ENCODE measurements at places on chromosomes 1 and 21. TPM values are rescaled to one million over a fixed set of nuclear protein-coding genes. Genes with fewer than 3 reads are reported as not detected.

GRCh38 chr1:21314743-21315396 is 24.6 kb upstream of the ECE1 start:
- DNase-seq = no peak

DNA sequence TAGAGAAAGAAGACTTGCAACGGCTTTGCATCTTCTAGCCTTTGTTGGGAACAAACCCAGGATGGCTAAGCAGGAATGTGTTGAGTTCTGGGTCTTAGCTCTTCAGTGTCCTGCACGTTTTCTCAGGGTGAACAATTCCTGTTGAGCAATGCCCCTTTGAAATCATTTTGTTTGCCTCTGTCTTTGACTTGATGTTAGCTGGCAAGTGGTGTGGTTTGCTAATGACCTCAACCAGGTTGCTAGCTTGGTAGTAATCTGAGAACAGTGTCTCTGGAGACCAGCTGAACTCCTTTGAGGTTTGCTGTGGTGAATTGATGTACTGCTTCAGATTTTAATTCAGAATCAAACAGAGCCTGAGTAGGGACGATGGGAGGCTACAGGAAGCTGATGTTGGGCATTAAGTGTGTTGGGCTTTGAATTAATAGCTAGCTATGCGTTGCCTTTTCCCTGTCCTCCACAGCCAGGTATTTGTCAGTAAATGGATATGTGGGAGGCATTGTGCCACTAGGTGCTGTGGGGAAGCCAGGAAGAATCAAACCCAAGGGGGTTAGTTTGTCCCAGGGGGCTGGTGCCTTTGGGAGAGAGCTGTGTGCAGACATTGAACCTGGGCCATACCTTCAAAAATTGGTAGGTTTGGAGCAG is 23.3 kb upstream of the SRSF10 start:
- DNase-seq = no peak

- DNase-seq = no peak
Measured at GRCh38 chr1:94522304-94522703, 19.3 kb downstream of the F3 start.

GRCh38 chr1:26471498-26472319 is 531 bp upstream of the HMGN2 start:
- peak; percentile 86 for DNase-seq

DNA sequence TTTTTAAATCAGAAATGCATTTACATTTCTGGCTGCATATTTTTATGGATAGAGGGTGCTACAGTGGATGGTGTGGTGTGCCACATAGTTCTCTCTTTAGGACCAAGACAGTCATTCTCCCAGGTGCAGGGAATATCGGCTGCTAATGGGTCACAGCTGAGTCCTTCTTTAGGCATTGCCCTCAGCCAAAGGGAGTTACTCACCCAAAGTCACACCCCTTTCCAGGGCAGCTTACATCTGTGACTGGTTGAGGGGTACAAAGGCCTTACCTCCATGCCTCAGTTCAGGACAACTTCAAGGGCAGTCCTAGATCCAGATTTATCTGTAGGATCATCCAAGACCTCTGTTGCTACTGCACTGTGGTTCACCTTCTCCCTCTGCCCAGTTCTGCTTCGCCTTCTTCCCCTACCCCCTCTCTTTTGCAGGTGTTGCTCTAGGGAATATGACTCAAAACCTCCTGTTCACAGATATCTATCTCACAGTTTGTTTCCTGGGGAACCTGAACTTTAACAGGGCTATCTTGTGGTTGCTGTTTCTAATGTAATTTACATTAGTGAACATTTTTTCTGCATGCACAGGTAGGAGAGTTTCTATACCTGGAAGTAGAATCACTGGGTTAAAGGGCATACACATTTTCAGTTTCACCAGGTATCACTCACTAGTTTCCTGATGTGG is 413.9 kb downstream of the RPS6KC1 start:
- DNase-seq = no peak

DNA sequence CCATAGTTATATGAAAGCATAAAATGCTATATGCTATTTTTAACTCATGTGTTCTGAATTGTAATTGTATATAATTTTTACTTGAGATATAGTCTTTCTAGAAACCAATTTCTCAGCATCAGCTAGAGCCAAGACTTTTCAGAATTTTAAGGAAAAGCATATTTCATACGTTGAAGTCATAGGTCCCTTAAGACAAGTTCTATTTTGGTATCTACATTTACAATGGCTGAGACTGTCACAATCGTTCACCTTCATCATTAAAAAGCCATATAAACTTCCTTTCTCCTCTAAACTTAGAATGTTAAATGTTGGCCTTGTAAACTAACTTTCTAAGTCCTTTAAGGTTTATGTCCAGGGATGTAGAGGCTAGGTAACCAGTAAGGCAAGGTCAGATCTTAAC is 104.1 kb downstream of the LRRC40 start:
- no peak for DNase-seq

DNA sequence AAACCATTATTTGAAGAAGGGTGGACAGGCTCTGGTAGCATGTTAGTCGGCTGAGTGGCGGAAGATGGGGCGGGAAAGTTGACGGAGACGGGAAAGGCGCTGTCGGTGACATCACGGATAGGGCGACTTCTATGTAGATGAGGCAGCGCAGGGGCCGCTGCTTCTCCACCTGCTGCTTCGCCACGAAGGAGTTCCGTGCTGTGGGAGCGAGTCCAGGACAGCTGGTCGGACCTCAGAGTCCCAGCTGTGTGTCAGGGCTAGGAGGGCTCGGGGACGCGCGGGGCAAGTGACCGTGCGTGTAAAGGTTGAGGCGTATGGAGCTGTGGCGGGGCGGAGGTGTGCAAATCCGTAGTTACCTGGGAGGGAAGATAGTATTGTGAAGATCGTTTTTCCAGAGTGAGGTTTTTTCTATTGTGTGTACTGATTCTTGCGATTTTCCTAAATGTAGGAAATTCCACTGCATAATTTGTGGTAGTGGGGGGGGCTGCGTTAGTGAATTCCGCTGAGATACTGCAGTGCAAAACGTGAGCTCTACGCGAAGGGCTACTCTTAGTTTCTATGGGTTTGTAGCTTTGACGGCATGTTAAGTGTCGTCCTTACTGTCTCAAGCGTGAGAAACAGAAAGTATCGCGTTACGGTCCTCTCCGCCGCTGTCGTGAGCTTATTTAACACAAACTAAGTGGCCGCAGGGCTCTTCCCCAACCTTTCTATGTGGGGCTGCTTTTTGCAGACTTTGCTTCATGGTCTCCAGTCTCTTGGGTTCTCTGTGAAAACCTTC is 111.2 kb upstream of the NBPF11 start:
- peak; percentile 85 for DNase-seq

- no peak for DNase-seq
Measured at GRCh38 chr1:29690156-29690555, 453.8 kb downstream of the PTPRU start.

DNA sequence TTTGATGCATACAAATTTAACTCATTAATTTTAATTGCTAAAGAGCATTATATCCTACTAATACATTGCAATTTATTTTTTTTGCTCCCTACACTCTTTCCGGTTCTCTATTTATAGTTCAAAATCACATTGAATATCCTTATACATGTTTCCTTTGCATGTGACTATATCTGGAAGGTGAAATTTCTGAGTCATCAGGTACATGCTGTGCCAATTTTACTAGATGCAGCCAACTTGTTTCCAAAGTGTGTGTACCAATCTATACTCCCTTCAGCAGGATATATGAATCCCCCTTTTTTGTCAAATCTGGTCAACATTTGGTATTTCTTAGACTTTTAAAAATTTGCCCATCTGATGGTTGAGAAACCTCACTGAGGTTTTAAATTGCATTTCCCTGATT is 602.9 kb upstream of the CAMK1G start:
- DNase-seq = no peak

DNA sequence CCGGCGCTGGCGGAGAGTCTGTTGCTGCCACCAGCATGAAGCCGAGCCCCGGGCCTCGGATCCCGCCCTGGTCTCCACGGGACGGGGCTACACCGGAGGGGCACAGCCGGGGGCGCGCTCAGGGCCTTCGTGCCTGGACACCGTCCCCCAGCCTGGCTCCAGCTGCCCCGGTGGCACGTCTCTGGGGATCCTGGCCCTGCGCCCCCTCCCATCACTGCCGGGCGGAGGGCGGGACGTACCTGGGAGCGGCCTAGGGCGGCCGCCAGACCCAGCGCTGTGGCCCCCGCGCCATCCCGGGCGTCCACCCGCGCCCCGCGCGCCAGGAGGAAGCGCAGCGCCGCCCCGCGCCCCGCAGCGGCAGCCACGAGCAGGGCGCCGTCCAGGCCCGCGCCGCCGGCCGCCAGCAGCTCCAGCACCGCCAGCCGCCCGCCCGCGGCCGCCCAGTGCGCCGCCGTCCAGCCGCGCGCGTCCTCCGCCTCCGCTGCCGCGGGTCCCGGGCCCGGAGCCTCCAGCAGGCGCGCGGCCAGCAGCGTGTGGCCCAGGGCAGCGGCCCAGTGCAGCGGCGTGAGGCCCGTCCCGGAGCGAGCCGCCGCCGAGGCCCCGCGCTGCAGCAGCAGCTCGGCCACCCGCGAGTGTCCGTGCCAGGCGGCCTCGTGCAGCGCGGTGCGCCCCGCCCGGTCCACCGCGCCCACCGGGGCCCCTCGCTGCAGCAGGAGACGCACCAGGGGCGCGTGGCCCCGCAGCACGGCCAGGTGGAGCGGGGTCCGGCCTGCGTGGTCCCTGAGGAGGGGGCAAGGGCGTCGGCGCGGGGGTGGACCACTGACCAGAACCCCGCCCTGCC is 1.0 kb downstream of the ANKRD65 start:
- DNase-seq = no peak

DNA sequence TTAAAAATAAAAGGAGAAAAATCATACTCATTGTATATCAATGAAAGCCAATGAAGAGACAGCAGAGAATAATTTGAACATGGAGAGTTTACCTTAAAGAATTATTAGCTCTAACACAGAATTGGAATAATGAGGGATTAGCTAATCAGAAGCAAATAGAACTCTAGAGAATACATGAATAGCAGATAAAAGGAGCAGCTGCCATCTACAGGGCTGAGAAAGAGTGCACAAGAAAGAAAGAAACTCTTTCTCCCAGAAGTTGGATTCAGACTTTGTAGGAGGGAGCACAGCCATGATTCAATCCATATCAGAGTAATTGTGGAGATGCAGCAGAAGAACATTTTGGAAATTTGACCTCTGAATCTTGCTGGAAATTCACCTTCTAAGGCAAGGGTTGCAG is 1171.2 kb downstream of the PLA2G4A start:
- DNase-seq = no peak

DNA sequence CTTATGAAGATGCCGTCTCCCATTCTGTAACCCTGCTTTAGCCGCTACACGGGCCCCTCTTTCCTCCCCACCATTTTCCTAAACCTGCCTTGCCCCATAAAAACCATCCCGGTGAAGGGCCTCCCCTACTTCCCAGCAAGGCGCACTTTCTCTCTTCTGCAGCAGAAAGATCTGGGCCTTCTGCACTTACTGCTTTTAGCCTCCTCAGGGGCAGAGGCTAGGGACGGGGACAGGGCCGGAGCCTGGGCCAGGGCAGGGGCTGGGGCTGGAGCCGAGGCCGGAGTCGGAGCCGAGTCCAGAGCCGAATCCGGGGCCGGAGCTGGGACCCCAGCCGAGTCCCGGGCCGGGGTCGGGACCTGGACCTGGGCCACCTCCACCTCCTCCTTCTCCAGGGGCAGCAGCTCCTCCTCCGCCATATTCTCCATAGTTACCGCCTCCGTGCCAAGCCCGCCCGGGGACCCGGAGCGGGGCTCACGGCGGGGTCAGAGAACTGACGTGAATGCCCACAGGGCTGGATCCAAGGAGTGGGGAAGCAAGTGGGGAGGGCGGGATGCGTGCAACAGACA is 382 bp downstream of the TRMT1L start:
- DNase-seq = no peak

- DNase-seq = no peak
Measured at GRCh38 chr1:17112496-17113236, 6.6 kb downstream of the PADI2 start.

GRCh38 chr1:174398246-174398645 is 49.5 kb upstream of the GPR52 start:
- DNase-seq = no peak

GRCh38 chr1:182183606-182184005 is 122.1 kb upstream of the ZNF648 start:
- DNase-seq = no peak

DNA sequence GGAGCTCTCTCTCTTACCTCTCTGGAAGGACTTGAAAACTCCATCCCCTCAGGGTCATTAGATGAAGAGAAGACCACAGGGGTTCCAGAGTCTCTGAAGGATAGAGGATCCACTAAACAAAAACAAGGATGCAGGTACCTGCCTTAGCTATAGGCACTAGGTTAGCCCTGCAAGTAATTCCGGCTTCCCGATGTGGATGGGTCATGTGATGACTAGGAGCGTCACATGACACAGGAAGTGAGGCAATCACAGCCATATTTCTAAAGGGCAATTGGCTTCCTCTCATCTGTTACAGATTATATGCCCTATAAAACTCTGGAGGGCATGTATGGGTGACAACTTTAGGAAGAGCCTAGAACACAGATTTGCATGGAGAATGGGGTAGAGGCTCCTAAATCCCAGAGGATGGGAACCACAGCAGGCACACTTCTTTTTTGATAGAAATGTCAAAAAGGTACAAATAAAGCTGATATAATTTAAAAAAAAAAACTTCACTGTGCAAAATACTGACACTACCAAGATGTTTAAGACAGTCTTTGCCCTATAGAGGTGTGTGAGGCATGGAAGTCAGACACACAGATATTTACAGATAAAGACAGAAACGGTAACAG is 14.1 kb downstream of the ENTREP3 start:
- peak; percentile 93 for DNase-seq

- DNase-seq = no peak
Measured at GRCh38 chr1:54230507-54231339, 30.8 kb downstream of the MRPL37 start.

DNA sequence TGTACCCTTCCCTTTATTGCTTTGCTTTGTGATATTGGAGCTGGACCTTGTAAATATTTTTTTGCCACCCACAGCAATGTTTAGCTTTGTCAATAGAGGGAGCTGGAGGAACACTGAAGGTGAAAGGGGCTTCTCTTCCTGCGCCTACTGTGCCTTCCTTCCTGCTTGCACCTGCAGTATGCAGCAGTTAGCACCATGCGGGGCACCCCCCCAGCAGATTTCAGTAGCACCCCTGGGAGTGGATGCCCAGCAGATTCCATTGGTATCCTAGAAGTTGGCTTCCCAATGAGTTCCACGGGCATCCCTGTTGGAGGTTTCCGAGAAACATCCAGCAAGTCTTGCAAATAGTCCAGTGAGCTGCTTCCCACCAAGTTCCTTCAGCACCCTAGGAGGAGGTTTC is 25.6 kb downstream of the S100A10 start:
- peak; percentile 89 for DNase-seq

The KRTAP11-1 gene
- not detected for total RNA-seq

The PRDM15 gene
- total RNA-seq = 19.1 TPM

The RPTN gene
- not detected for total RNA-seq

The GPR153 gene
- total RNA-seq = 1.7 TPM

The DUSP23 gene
- total RNA-seq = 33.0 TPM

The CELA2B gene
- total RNA-seq = not detected

The ACADM gene
- 56.7 TPM for total RNA-seq

The NBPF14 gene
- total RNA-seq = 20.5 TPM
